Nephron progenitor cell (in vitro differentiated cells): ENCODE measurements at places on chromosomes 6 and 20.

- DNase-seq, result no peak
Measured at GRCh38 chr20:33751775-33752174, 20.0 kb downstream of the ZNF341 start.

GRCh38 chr6:109653264-109653663 lies 37.7 kb downstream of the AK9 start:
- no peak for DNase-seq

- DNase-seq, result no peak
Measured at GRCh38 chr6:159513074-159513720, 179.8 kb downstream of the SOD2 start.

- DNase-seq, result no peak
Measured at GRCh38 chr6:138194287-138194686, 24.0 kb downstream of the PBOV1 start.

DNA sequence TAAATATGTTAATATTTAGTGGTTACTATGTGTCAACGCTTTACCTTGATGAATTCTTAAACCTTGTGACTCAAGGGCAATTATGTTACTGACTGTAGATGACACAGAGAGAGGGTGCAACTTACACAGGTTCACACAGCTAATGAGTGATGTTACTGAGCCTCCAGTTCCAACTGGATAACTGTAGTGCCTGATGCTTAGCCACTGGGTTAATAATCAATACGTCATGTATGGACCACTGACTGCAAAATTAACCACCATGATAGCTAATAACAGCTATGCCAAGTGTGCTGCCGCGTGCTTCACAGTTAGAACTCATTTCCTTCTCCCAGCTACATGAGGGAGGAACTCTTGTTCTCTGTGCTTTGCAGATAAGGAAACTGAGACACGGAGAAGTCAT lies 45.4 kb downstream of the SIRPA start:
- no peak for DNase-seq

DNA sequence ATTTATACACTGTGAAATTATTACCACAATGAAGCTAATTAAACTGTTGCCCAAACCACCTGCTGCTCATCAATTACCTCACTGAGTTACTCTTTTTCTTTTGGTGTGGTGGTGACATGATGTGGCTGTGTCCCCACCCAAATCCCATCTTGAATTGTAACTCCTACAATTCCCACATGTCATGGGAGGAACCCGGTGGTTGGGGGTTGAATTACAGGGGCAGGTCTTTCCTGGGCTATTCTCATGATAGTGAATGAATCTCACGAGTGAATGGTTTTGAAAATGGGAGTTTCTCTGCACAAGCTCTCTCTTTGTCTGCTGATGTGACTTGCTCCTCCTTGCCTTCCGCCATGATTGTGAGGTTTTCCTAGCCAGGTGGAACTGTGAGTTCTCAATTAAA lies 145.0 kb downstream of the LRRC1 start:
- no peak for DNase-seq

DNA sequence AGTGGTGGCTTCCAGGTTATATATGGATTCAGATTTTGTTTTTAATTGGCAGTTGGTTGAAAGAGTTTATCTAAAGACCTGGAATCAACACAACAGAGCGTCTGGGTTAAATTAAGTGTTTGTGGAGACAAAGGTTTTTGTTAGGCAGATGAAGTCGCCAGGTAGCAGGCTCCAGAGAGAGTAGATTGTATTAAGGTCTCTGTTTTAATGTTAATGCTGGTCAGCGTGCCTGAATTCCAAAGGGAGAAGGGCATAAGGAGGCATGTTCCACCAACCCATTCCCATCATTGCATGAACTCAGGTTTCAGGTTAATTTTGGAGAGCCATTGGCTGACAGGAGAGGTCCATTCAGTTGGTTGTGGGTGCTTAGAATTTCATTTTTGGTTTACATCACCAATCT lies 744.1 kb upstream of the GJE1 start:
- DNase-seq, result no peak

GRCh38 chr6:7373739-7374138 lies 15.8 kb downstream of the CAGE1 start:
- no peak for DNase-seq

- DNase-seq, result no peak
Measured at GRCh38 chr6:124757560-124757959, 204.7 kb upstream of the RNF217 start.

- no peak for DNase-seq
Measured at GRCh38 chr6:80988892-80989291, 763.6 kb downstream of the TENT5A start.

DNA sequence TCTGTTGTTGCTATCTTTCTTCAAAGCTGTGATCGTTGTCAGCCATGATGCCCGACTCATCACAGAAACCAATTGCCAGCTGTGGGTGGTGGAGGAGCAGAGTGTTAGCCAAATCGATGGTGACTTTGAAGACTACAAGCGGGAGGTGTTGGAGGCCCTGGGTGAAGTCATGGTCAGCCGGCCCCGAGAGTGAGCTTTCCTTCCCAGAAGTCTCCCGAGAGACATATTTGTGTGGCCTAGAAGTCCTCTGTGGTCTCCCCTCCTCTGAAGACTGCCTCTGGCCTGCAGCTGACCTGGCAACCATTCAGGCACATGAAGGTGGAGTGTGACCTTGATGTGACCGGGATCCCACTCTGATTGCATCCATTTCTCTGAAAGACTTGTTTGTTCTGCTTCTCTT lies 19.3 kb downstream of the ABCF1 start:
- no peak for DNase-seq

DNA sequence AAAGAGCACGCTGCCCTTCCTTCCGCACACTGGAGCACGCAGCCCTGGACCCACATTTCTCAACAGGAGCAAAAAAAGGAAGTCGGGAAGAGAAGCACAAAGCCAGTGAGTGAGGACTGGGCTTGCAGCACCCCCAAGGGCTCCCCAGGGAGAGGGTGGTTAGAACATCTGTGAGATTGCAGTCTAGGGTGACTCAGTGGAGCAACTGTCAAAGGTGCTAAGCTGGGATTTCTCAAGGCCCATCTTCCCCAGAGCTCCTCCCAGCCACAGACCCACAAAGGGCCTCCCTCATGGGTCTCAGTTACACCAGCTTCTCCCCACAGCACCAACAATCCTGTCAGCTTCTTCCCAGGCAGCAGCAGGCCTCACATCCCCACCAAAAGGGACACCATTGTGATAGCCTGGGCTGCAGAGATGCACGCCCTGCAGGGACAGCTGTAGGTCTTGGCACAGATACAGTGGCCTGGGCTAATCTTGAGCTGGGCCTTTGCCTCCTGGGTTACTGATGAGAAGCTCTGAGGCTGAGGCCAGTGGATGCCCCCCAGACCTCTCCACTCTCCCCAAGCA lies 39.6 kb upstream of the CD93 start:
- DNase-seq, result no peak

DNA sequence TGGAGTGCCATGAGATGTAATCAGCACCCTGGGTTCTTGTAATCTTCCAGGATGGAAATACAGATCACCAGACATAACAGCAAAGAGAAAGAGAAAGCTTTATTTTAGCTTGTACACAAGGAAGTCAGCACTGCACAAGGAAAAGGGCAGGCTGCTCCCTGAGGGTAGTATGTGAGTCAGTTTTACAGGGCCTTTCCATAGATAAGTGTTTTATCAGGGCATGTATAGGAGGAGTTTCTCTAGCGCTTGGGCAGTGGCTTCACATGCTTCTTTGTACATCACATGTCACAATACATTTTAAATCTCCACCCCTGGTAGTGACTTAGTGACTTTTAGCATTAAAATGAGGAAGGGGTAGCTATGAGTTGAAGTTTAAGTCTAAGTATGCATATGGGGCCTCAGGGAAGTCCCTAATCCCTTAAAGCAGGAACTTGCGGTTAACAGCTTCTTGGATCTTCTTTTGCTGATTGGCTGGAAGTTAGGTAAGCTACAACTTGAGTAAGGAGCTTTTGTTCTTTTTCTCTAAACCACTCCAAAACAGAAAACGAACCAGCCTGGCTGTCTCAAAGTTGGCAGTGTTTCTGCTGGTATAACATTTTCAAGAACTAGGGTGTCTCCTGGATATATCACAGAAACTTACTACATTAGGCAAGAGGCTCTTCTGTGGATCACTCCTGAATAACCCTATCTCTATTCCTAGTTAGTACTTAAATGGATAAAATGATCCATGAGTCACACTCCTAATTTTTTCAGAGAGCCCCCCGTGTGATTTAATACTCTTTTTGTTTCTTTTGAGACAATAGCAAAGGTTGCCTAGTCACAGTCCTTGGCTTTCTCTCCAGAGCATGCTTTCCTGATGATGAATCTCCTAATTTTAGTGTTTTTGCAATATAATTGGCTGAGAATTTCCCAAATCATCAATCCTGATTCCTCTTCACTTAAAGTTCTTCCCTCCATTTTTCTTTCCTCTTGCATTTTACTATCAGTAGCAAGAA lies 60.2 kb downstream of the MRAP2 start:
- no peak for DNase-seq

DNA sequence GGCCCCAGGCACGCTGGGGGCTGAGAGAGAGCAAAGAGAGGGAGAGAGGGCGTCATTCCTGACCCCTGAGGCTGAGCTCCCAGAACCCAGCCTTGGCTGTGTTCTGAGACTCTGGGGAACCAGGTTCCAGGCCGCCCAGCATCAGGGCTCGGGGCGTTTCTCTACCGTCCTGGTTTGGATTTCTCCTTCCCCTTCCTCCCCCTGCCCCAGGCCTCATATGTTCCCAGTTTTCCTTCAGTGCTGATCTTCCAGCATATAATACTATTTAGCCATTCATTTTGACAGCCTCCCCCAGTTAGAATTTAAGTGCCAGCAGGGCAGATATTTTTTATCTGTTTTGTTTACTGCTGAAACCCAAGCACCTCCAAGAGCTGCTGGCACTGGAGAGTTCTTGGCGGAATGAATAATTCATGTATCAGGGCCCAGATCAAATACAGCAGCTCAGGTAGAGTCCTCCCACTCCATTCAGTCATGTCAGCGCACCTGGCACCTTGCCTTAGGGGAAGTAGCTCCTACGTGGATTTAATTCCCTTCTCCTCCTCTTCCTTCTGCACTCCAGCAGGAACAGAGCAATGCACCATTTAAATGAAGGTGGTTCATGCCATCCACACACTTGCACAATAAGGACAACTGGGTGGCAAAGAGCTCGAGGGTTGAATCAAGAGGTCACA lies 23.4 kb upstream of the FRMD1 start:
- no peak for DNase-seq

DNA sequence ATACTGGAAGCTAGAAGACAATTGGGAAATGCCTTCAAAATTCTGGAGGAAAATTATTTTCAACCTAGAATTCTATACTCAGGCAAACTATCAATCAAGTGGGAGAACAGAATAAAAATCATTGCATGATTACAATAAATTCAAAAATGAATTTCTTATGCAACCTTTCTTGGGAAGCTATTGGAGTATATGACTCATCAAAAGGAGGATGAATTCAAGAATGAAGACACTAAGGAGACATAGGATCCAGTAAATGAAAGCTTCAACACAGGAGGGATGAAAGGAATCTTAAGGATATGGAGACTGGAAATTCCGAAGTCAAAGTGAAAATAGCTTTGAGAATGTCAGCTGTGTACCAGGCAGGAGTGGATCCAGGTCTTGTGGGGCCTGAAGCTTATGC lies 12.6 kb upstream of the UBR2 start:
- DNase-seq, result no peak

- DNase-seq, result peak; percentile 17
Measured at GRCh38 chr20:25032478-25033264, 25.3 kb downstream of the ACSS1 start.

GRCh38 chr6:167107787-167108186 lies 15.1 kb upstream of the CCR6 start:
- no peak for DNase-seq

DNA sequence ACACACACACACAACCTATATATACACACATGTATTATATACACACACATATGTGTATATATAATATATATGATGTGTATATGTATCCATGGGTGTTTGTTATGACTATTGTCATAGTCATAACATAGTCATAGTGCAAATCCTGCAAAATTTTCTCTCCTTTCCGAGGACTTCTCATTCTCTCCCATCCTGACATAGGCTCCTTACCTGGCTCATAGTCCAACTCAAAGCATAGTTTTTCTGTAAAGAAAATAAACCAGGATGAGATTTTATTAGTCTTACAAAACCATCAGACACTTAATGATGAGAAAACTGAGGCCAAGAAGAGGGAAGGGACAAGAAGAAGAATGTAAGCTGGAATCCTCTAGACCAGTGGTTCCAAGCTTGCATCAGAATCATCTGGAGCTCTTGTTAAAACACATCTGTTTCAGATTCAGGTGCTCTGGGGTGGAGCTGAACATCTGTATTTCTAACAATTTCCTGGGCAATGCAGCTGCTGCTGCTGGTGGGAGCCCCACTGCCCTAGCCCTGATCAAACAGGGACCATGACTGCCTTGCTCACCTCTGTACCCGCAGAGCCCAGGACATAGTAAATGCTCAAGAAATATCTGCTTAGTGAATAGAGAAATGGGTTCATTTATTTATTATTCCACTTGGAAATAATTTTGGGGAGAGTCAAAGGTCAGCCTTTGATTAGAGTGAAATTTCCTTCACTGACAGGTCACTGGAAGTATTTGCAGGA lies 5.3 kb downstream of the TRIM10 start:
- DNase-seq, result no peak

GRCh38 chr6:95574811-95575210 lies 2.5 kb upstream of the MANEA start:
- DNase-seq, result no peak

DNA sequence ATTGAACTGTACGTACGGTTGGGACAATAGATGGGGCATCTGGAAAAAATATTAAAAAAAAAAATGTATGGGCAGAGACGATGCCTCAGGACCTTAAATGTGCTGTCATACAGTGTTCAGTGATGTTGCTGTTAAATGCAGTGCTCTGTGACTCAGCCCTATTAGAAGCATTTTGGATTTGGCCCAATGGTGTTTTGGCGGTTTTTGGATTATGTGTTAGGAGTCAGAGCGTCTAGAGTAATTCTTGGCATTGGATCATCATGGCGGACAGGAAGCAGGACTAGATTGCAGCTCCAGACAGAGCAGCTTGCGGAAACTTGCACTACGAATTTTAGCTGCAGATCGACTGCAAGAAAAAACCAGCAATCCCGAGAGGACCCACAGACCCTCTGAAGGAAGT lies 280.0 kb downstream of the SOX4 start:
- DNase-seq, result no peak

GRCh38 chr6:65638047-65638831 lies 68.8 kb downstream of the EYS start:
- peak; percentile 45 for DNase-seq

DNA sequence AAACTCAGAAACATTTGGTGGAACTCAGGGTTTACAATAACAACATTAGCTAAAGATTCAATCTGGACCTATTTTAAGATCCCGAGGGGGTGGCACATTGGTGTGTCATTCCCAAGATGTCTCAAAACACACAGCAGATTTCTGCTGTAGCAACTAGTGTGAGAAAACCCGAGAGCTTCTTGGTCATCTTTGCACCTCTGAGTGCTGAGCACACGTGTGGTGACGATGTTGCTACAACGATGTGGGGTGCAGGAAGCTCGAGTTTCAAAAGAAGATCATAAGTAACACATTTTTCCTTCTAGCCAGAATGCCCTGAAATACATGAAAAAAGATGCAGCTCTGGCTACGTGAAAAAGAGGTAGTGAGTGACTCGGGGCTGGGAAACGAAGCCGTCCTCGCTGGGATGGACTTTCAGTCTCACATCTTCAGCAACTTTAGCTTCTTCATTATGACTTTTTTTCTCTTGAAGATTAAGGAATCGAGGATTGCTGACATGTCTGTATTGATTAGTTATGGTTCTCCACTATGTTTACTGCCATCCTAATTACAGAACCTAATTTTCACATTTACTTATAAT lies 1.5 kb downstream of the RAMACL start:
- no peak for DNase-seq

- no peak for DNase-seq
Measured at GRCh38 chr6:108582618-108583017, 21.9 kb downstream of the FOXO3 start.

GRCh38 chr6:44738601-44739146 lies 351.2 kb downstream of the CDC5L start:
- peak; percentile 17 for DNase-seq
